ENCODE measurements at places on chromosomes 11 and 22.

GRCh38 chr22:40416267-40416570, 45.8 kb downstream of the SGSM3 start:
- no peak for DNase-seq

DNA sequence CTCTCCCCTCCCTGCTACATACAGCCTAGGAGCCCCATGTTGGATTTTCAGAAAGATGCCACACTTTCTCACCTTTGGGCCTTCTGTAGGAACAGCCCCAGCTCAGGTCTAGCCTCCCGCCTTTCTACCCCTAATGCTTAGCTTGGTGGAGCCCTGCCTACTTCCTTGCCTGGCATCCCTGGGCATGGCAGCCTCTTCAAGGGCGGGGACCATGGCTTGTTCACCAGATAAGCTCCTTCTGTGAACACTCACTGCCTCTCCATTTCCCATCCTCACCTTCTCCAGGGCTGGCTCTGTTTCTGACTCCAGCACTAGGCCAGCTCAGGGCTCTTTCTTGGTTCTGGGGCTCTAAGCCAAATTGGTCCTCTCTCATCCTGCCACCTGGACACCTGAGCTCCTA, 1.4 kb downstream of the SEPTIN3 start:
- DNase-seq, result no peak

DNA sequence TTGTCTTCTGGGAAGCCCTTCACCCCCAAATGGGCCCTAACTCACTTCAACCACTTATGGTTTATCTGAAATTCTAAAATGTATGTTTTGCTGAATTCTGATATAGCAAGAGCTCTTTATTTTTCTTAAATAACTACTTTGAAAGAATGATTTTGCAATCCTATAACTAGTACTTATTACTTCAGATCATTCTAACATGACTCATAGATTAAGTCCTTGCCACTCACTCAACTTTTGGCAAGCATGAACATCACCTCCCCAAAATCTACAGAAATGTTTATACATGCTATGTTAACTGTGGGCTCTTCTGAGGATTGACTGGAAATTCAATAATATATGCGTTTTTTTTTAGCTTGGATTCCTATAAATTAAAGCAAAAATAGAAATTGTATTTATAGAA, 367.4 kb upstream of the FAT3 start:
- DNase-seq, result no peak

GRCh38 chr22:19514831-19515565, 9.2 kb downstream of the CLDN5 start:
- no peak for DNase-seq

DNA sequence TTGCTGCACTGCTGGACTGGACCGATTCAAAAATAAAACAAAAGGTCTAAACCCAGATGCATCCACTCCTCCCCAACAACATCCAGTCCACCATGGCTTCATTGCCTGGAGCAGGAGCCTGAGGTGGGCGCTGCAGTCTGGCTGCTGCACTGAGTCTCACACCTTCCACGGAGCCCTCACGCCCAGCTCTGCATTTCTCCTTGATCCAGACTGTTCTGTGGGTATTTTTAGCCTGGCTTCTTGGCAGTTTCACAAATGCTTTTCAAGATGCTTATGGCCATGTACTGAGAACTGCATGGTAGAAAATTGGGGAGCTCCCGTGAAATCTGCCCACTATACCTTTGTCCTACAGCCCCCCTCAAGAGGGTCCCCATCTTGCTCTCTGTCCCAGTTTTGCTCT, 53.3 kb upstream of the JAM3 start:
- DNase-seq, result no peak

DNA sequence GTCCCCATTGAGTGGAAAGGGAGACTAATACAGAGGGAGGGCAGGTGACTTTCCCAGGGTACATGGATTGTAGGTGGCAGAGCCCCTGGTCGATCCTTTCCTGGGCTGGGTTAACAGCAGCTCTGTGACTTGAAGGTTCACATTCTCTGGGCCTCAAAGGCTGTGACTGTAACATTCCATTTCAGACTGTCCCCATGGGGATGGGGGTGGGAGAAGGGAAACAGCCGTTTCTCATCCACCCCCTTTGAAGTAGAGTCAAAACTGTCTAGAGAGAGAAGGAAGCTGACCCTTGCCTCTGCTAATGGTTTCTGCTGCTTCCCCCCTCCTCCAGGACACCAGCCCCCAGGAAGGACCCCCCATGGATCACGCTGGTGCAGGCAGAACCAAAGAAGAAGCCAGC, 19.2 kb downstream of the MICALL1 start:
- DNase-seq, result no peak

DNA sequence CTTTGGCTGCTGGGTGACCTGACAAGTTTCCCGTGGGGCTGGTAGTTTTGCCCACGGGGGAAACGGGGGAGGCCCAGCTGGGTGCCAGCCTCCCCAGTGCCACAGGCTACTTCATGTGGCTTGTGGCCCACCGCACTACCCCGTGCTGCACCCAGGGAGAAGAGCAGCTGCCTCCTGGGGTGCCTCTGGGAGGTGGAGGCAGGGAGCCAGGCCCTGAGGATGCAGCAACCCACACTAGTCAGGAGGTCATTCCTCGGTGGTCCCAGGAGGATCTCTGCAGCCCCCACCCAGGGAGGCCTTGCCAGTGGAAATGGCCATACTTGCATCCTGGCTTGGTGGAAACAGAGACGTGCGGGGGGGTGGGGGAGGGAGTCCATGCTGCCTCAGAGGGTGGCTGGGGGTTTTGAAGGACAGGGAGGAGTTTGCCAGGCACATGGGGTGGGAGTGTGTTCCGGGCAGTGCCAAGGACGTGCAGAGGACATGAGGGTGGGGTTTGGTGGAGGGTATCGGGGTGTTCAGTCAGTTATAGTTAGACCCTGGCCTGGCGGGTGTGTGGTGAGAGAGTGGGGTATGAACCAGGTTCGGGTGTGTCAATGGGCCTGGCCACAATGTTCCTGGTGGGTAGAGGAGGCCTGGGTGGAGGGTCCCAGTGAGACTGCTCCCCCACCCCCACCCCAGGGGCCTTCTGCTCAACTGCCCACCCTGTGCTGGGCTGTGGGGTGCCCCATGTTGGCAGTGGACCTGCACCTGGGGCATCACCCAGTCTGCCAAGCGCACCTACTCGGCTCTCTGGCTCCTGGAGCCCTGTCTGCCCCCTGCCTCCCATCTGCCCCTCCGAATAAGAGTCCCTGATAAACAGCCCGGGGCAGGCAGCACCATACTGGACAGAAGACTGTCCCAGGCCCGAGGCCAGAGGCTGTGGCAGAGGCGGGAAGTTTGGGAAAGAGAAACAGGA, 3.8 kb downstream of the PIM3 start:
- no peak for DNase-seq

GRCh38 chr22:29060251-29060869, 1.3 kb downstream of the C22orf31 start:
- DNase-seq, result no peak

DNA sequence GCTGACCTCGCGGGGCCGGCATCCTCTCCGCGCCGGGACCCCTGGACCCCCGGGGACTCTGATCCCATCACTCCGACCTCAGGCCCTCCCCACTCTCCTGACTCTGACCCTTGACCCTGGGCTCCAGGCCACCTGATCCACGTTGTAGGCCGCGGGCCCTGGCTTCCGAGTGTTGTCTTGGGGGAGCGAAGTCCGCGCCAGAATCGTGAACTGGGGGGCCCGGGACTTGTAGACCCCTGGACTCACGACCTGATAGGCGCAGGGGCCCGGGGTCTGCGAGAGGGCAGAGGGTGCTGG, 716 bp upstream of the TYMP start:
- no peak for DNase-seq

DNA sequence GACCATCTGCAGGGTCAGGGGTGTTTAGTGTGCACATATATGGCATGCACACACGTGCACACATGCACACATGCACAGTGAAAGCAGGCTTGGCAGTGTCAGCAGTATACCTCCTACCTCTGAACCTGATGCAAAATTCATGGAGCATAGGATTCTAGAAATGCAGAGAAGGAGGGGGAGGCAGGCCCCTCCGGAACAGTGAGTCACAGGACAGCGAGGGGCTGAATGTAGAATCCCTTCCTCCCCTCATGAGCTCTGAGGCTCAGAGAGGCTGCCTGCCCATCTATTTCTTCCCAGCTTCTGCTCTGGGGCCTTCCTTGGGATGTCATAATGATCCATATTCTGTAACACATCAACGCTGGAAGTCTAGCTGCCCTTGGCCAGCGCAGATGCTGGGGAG, 66.7 kb upstream of the NECTIN1 start:
- DNase-seq, result no peak

GRCh38 chr11:108497317-108498045, 703 bp downstream of the POGLUT3 start:
- DNase-seq, result peak; percentile 73

GRCh38 chr22:46308283-46308988, 11.8 kb downstream of the GTSE1 start:
- no peak for DNase-seq

- no peak for DNase-seq
These were observed 789 bp upstream of the POLA2 start for GRCh38 chr11:65260756-65261590.

DNA sequence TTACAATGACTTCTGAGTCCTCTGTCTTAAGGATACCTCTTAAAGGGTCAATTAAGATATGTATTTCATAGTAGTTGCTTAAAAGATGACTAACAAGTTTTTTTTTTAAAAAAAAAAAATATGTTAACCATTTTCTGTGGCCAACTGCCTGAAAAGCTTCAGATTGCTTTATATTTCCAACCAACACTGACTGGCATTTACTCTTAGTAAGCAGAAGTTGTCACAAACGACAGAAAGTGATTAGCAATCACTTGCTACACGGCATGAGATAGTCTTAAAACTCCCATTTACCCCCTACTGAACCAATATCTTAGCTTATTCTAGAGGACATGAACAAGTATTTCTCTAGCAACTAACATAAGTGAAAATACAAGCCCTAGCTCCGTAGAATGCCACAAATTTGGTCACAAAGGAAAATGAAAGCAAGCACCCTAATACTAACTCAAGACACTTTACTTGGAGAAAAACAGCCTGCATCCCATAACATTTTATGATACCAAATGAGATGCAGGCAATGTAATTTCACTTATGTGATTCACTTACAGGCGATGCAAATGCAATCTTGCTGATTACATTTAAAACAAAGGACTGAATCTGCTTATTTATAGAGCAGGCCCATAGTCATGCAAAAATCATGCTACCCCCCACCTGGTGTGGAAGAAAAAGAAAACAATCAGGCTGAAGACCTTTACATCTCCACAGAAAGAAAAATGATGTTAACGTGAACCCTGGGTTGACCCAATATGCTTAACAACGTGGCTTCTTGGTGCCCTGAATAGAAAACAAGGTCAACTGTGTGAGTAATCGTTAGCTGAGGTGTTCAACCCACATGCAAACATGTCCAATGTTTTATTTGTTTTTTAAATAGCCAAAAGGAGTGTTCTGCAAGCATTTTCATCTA, 25.7 kb downstream of the MPPED2 start:
- no peak for DNase-seq

DNA sequence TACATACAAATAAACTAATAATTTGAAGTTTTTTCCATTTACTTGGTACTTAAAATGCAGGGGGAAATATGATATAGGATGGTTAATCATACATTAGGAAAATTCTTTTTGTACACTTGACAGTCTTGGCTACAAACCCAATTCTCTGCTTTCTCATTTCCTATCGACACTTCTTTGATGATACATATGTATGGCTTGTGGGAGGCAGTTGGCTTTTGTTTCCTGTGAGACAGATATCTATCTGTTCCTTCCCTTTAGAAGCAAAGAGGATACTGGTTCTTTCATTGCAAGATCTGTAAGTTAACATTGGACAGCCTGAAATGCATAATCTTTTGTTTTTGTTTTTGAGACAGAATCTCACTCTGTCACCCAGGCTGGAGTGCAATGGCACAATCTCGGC, 47.9 kb upstream of the ADORA2A start:
- DNase-seq, result no peak

DNA sequence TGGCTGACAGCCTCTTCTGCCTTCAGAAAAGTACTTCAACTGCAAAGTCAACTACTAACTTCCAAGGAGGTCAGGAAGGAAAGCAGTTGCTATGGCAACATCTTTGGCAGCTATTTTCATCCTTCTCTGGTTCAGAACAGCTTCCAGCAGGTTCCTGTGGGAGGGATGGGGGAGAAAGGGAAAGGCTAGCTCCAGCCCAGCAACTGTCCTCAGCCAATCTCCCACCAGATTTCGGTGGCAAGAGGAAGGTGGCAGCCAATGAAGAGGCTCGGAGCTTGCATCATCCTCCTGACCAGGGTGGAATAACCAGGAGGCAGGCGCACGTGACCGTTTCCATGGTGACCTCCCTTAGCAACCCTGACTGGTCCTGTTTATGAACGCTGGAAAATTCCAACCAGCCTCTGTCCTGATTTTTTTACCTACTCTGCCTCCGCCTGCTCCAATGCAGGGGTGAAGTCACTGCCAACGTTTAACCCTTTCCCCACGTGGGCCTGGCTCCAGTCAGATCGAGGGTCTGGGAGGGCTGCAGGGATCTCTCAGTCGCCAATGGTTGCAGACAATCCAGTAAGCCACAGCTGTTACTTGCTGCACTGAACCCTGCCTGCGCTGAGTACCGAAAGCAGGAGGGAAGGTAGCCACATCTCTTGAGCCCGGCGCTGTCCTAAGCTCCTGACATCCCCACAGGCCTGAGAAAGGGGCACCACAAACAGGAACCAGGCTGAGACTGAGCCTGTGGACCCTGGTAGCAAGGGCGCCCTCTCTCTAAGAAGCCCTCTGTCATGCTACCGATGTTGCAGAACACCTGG, 11.2 kb upstream of the MALAT1 start:
- peak; percentile 100 for DNase-seq

DNA sequence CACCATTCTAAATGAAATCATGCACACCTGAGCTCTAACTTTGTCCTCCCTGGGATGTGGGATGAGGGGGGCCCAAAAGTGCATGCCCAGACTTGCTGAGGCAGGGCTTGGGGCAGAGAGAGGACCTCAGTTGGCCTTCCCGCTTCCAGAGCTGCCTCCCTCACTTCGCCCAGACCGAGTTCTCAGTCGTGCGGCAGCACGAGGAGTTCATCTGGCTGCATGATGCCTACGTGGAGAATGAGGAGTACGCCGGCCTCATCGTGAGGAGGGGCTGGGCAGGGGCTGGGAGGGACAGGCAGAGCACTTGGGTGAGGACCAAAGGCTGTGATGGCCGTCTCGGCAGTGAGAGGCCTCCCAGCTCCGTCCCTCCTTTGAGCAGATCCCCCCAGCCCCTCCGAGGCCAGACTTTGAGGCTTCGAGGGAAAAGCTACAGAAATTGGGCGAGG, 8.2 kb downstream of the CFL1 start:
- no peak for DNase-seq

GRCh38 chr11:31757260-31757835, 53.8 kb downstream of the PAX6 start:
- DNase-seq, result no peak

GRCh38 chr22:19527861-19528417, 3.7 kb upstream of the CLDN5 start:
- no peak for DNase-seq

GRCh38 chr22:39592081-39593065, 21.8 kb downstream of the CACNA1I start:
- DNase-seq, result peak; percentile 52

GRCh38 chr22:36073476-36073875, 44.9 kb upstream of the RBFOX2 start:
- no peak for DNase-seq

DNA sequence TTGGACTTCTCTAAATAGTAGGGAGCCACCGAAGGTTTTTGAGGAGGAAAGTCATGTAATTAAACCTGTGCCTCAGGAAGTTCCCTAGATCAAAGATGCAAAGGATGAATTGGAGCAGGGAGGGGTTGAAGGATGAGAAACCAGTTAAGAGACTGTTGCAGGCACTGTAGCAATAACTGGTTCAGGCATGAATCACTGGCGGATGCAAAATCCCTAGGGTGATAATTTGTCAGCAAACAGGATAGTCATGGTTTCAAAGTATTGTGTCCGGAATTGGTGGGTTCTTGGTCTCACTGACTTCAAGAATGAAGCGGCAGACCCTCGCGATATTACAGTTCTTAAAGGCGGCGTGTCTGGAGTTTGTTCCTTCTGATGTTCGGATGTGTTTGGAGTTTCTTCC, 19.9 kb downstream of the TRIOBP start:
- DNase-seq, result no peak

Measured in Caki2 (cell line).